Mesendoderm (in vitro differentiated cells): ENCODE measurements at places on chromosomes 4 and X.

DNA sequence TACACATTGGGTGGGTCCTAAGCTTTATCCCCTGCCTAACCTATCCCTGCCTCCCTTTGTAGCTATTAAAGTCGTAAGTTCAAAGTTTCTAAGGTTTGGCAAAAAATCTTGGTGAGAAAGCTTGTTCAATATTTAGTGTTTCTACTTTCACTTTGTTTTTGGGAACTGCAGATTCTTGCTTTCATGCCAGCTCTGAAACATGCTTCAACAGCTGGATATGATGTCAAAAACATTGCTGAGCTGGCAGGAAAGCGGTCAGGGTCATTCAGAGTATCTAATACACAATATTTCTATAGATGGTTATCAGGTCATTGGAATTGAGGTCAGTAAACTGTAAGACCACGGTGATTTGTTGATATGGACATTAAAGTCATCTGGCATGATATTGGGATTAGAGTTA is 19.7 kb downstream of the CENPI start:
- no peak for DNase-seq

GRCh38 chr4:123676890-123677229 is 280.3 kb downstream of the SPRY1 start:
- DNase-seq: peak; percentile 20

DNA sequence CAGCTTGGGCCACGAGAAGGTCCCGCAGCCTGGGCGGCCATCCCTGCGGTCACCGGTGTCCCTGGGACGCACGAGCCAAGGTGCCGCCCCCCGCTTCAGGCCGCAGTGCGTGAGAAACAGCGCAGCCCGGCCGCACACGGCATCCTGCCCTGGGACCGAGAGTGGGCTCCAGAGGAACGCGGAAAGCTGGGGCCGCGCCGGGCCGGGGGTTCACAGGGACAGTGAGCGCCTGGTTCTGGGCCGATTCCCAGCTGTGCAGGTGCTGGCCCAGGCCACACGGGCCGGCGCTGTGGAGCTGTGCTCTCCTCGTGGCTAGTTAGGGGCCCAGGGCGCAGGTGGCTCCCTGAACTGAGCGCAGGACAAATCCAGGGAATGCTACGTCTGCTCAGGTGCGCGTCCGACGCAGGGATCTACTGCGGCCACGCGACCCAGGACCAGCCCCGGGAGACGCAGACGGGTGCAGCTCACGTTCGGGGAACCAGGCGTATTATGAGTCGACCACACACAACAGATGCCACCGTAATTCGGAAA is 25.8 kb upstream of the GTPBP6 start:
- DNase-seq: no peak

DNA sequence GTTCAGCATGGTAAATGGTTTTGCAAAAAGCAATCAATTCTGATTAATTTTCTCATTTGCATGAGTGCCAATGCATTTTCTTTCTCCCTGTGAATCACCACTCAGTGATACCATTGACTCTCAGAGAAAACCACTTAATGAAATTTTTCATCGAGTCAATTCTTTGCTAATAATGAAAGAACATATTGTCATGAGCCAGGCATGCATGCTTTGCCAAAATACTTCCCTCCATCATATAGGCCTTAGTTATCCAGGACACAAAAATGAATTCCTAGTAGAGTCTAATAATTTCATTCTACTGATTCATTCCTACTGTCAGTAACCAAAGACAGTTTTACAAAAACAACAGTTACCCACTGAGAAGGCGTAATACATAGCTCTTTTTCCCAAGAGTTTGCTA is 680.0 kb downstream of the TRIML1 start:
- no peak for DNase-seq

DNA sequence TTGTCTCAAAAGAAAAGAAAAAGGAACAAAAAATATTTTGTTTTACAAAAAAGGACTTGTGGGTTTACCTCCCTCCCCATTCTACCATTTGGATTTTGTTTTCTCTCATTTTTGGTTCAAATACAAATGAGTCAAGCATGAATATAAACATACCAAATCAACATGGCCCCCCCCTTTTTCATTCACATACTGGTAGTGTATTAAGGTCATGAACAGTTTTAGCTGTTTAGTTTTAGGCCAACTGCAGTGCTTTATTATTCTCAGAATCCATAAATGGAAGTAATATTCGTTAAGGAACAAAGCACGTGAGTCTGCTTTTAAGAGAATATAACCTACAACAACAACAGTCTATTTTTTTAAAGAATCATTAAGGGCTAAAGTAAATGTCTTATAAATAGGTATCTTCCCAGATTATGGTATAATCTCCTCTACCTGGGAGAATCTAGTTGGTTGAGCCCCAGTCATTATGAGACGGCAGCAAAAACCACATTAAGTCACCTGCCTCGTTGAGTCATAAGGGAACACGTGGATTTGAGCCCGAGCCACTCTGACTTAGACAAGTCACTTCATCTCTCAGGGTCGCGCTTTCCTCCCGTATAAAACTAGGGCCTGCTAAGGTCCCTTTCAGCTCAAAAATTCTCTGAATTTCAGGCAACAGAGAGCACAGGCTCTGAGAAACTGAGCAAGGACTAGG is 26.7 kb downstream of the BCLAF3 start:
- no peak for DNase-seq

GRCh38 chrX:9267415-9267814 is 197.4 kb upstream of the TBL1X start:
- no peak for DNase-seq

GRCh38 chr4:143195581-143195980 is 10.9 kb downstream of the USP38 start:
- DNase-seq: no peak

DNA sequence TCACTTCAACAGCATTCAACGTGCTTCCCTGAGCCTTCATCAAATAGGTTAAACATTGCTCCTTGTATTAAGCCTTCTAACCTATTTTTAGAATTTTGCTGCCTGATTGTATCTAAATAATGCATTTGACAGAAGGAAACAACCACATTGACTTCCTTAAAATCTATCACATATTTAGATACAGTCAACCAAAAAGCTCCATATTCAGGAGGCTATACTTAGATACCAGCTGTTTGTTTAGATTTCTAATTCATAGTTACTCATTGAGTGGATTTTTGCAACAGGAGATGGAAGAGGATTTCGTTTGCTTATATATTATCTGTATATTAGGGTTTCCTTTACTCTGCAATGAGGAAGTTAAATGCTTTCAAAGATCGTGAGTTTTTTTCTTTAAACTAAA is 241.1 kb upstream of the PPP1R2C start:
- no peak for DNase-seq

DNA sequence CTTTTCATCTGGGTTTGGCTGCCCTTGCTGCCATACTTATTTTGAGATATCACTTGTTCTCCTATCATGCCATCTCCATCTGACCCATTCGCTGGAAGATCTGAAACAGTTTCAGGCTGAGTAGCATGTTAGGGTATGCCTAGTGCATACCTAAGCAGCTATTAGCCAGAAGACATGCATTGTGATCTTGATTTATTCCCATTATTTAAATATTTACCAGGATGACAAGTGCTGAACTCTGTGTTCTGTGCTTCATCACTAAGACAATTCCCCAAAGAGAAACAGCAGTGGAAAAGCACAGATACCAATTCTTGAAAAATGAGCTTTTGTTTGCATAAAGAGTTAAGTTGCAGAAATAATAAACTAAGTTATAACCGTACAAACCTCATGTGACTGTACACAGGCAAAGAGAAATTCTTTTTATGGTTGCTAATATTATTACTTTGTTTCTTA is 271.0 kb upstream of the ARSJ start:
- no peak for DNase-seq

- DNase-seq: peak; percentile 49
These were observed 54.0 kb downstream of the ING2 start for GRCh38 chr4:183558873-183559272.

- no peak for DNase-seq
These were observed 98.9 kb downstream of the LARP1B start for GRCh38 chr4:128159967-128160366.

DNA sequence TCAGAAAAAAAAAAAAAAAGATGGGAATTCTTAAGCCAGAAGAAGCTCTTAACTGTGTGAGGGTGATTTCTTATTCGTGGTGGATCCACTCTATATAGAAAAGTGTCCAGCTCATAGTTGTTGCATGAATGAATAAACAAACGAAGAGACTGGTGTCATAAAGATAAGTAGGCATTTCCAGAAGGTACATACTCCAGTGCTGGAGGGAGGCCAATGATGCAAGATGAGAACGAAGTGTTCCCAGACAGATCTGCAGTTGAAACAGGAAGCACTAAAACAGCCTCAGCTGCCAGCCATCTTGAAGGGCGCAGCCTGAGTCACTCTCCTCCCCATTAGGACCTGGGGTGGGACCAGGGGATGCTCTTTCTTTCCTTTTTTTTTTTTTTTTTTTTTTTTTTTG is 47.4 kb upstream of the HOPX start:
- no peak for DNase-seq

DNA sequence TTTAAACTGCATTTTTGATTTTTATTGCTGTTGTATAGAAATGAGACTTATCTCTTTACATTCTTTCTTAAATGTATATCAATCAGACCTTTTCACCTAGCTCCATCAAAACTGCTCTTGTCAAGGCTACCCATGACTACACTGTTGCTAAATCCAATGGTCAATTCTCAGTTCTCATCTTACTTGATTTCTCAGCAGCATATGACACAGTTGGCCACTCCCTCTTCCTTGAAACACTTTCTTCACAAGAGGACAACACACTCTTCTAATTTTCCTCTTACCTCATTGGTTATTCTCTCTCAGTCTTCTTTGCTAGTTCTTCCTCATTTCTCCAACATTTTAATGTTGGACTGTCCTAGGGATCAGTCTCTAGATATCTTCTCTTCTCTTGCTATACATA is 94.1 kb upstream of the CITED1 start:
- no peak for DNase-seq

DNA sequence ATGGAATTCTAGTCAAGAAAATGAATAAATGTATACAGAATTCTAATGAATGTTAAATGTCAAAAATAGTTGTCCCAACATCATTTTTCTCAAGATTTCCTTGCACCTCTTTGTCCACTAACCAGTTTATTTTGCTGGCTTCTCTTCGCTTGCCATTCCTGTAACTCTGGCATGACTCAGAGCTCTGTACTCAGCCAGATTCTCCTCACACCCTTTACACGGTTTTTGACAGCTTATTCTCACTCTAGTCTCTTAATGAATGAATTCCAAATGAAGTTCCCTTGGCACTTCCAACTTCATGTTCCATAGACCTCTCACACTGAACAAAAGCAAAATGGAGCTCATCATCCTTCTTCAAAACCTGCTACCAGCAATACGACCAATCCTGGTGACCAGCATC is 419.3 kb upstream of the SLIT2 start:
- DNase-seq: no peak

DNA sequence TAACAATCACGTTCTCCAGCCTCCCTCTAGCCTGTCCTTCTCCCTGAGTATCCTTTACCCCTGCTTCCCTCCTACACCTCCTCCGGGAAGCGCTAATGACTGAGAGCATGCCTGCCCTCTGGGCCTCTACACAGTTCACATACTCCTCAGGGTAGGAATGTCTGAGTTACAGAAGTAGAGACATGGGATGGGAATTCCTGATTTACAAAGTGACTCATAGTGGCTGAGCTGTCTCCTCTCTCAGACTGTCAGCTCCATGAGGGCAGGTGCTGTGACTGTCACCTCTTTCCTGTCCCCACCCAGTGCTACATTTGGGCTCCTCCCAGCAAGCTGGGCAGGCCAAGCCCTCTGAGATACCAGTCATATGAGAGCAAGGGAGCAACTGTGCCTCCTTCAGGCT is 2.6 kb downstream of the LAS1L start:
- DNase-seq: peak; percentile 39

GRCh38 chr4:162852642-162853041 is 314.0 kb downstream of the NAF1 start:
- peak; percentile 34 for DNase-seq

DNA sequence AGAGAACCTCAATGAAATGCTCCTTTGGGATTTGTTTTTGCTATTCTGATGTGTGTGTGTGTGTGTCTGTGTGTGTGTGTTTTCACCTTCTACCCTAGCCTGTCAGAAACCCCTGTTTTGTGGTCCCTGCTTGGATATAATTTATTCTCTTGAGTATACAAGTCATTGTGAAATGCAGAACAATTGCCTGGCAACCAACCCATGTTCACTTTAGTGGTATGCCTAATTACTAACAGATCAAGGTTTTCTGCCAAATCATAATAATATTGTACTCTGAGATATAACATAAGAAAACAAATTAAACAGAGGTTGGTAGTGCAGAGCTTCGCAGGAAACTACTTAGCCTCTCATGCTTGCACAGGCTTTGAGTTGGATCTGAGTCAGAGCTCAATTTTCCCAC is 7.0 kb upstream of the TET2 start:
- no peak for DNase-seq

DNA sequence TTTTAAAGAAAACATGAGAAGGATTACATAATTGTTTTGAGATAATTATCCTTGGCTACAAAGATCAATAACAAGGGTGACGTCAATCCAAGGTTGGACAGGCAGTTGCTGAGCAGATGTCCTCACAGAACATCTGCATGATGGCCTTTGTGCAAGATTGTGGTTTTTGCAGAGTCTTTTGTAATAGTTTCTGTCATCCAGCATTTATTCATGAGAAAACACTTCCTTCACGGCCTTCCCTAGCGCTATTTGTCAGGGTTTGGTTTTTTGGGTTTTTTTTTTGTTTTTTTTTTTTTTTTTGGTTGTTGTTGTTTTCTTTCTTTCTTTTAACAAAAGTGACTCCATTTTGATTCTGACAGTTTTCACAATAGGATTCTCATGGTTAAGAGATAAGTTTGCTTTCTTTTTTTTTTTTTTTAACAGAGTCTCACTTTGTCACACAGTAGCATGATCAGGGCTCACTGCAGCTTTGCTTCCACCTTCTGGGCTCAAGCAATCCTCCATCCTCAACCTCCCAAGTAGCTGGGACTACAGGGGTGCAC is 31.5 kb upstream of the ELF2 start:
- DNase-seq: no peak

- DNase-seq: no peak
These were observed 16.4 kb downstream of the PLP1 start for GRCh38 chrX:103792916-103793544.

DNA sequence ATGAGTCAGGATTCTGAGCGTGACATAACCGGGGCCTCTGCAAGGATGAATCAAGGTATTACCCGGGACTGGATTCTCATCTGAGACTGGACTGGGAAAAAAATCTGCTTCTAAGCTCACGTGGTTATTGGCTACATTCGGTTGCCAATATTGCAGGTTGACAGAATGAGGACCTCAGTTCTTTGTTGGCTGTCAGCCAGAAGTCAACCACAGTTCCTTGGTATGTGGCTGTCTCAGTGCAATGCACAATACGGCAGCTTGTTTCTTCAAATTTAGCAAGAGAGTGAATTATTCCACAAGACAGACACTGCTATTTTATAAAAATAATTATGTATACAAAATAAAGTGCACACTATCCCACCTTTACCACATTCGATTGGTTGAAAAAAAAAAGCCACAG is 424.2 kb downstream of the KLHL4 start:
- DNase-seq: no peak

DNA sequence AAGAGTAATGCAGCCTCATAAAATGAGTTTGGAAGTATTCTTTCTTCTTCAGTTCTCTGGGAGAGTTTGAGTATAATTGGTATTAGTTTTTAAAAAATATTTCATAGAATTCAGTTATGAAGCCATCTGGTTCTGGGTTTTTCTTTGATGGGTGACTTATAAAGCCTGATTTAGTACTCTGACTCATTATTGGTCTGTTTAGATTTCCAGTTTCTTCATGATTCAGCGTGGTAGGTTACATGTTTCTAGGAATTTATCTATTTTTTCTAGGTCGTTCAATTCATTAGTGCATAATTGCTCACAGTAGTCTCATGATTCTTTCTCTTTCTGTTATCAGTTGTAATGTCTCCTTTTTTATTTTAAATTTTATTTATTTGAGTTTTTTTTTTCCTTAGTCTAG is 111.2 kb downstream of the CEP44 start:
- no peak for DNase-seq
